ENCODE measurements at places on chromosomes 6 and 20. TPM values are rescaled to one million over a fixed set of nuclear protein-coding genes. Genes with fewer than 3 reads are reported as not detected.

GRCh38 chr6:95203153-95203754 lies 374.1 kb upstream of the MANEA start:
- peak; percentile 9 for DNase-seq

TMC2 gene
- not detected for total RNA-seq

DNA sequence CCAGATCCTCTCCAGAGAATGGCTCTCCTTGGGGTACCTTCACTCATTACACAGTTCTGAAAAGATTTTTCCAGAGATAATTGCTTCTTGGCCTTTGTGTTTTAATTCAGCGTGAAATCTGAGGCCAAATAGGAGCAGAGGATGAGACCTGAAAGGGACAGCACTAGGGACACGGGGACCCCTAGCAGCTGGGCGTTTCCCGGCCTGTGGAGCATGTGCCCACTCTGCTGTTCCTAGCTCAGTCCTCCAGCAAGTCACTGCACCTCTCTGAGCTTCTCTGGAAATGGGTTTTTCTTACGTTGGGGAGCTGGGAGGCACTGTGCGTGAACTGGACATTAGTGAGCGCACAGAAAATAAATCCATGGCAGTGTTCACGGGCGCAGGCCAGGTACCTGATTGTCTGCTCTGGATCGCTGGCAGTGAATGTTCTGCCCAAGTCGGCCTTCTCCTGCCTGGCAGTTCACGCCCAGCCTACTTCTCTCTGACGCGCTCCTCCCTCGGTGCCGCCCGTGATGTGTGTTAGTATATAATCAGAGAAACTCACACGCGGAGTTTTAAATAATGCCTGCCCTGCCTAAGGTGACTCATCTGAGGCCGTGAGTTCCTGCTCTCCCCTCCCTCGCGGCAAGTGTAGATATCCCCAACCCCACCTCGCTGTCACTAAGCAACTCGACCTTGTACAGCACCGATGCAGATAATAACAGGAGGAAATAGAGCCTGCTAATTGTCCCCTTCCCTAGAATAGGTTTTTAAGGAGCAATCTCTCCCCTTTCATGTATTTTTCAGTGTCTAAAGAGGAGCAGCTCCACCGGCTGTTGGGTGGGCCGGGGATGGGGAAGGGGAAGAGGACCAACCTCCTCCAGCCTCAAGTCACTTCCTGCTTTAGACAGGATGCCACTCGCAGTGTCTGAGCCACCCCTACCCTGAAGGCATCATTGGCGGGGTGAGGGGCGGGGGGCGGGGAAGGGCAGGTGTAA lies 2.7 kb upstream of the TUBB2A start:
- peak; percentile 67 for DNase-seq

GRCh38 chr6:119323931-119324330 lies 25.6 kb downstream of the MAN1A1 start:
- DNase-seq = no peak

DNA sequence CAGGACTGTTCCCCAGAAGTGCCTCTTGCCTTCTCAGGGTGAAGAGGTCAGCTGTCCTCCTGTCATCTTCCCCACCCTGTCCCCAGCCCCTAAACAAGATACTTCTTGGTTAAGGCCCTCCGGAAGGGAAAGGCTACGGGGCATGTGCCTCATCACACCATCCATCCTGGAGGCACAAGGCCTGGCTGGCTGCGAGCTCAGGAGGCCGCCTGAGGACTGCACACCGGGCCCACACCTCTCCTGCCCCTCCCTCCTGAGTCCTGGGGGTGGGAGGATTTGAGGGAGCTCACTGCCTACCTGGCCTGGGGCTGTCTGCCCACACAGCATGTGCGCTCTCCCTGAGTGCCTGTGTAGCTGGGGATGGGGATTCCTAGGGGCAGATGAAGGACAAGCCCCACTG lies 9.8 kb downstream of the PI16 start:
- DNase-seq = no peak

DNA sequence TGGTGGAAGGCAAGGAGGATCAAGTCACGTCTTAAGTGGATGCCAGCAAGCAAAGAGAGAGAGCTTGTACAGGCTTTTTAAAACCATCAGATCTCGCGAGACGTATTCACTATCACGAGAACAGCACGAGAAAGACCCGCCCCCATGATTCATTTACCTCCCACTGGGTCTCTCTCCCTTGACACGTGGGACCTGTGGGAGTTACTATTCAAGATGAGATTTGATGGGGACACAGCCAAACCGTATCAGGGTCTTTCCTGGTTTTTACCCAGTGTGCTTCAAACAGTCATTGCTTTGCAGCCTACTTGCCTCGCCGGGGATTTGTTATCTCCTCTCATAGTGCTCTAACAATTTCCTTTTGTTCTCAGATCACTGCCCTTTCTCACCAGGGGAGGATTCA lies 108.2 kb downstream of the UST start:
- peak; percentile 36 for DNase-seq

GRCh38 chr6:25369036-25369432 lies 89.9 kb downstream of the CARMIL1 start:
- DNase-seq = no peak

GRCh38 chr6:13383328-13384163 lies 55.2 kb upstream of the TBC1D7 start:
- DNase-seq = no peak

GRCh38 chr20:44211177-44212039 lies 837 bp upstream of the OSER1 start:
- peak; percentile 34 for DNase-seq

RAB5IF gene
- 52.8 TPM for total RNA-seq

DLK2 gene
- 0.27 TPM for total RNA-seq

All from hematopoietic multipotent progenitor cell (in vitro differentiated cells).